ENCODE measurements at places on chromosomes 4 and X.

DNA sequence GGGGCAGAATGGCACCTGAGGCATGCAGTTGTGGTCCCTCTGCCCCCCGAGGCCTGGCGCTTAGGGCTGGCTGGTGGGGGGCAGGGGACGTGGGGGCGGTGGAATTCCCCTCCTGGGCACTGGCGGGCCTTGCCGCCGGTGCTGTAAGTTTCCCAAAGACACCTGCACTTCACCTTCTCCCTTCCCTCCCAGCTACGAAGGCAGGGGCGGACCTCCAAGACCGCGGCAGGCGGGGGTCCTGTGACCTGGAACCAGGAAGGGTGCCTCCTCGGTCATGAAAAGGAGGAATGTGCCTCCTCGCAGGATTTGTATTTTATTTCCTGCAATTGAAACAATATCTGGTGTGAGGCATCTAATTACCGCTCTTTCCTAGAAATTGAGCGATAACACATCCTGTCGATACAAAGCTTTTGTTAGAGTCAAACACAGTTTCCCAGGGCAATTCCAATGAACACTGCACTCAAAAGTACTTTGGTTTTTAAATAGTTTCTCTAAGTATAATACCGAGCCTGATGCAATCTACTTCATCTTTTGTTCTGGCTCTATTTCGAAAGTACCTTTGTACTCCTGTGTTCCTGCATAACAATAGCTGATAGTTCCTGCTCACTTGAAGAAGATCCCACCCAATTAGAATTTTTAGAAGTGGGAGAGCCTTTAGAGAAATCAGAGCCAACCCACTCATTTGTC, 12.3 kb upstream of the ADRA2C start:
- no peak for DNase-seq

DNA sequence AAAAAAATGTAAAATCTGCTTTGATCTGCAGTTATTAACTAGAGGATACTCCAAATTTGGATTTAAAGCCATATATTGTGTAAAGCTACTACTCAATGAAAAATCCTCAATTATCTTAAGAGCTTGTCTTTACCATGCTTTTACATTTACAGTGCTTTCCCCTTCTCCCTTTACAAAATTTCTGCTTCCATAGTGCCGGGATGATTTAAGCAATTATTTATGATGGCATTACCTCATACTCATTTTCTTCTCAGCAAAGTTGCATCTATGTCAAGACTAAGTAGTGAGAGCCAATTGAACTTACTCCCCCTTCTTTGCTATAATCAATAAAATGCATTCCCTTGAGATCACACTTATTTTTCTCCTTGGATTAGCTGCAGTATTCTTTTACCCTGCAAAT, 505.4 kb upstream of the AGA start:
- no peak for DNase-seq

DNA sequence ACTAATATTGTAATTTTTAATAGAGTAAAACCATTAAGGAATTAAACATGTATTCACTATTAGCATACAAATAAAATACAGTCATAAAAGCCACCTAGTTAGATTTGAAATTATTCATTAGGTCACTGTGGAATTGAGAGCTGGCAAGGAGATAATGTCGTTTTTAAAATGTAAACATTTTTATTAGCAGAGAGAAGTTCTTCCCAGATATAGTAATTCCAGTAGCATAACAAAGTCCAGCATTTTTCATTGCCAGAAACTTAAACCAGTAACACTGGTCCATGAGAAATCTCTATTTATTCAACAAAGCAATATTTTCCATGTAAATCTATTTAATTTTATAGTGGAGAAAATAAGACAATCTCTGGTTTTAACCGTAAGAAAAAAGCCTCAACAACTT, 17.5 kb downstream of the ENOX2 start:
- DNase-seq, result no peak

GRCh38 chr4:6890358-6890757, 19.3 kb upstream of the TBC1D14 start:
- no peak for DNase-seq

DNA sequence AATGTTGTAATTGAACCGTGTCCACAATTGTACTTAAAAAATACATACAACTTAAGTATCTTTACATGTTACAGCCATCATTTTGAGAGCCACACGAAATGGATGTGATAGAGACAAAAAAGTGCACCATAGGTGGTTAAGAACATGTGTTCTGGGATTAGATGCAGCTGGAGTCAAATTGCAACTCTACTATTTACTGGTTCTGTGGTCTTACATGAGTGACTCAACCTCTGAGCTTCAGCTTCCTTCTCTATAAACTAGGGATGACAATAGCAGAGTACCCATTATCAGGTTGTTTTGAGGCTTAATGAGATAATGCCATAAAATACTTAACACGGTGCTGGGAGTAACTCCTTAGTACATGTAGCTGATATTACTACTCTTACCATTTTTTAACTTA, 130.4 kb downstream of the IDS start:
- no peak for DNase-seq

GRCh38 chr4:149047368-149047767, 605.2 kb upstream of the NR3C2 start:
- DNase-seq, result no peak

DNA sequence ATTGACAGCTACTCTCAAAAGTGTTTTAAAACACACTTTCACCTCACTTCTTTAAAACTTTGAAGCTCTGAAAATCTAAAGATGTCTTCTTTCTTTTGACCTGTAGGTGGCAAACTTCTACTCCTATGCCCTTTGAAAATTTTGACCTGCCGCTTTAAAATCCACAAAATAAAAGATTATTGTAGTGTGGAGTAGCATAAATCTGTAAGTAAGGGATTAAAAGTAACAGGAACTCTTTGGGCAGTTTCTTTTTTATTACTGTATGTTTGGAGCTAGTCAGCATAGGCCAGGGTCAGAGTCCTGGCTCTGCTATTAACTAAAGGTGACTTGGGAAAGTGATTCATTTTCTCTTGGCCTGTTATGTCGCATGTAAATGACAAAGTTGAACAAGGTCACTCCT, 25.5 kb downstream of the BBS12 start:
- DNase-seq, result peak; percentile 29

DNA sequence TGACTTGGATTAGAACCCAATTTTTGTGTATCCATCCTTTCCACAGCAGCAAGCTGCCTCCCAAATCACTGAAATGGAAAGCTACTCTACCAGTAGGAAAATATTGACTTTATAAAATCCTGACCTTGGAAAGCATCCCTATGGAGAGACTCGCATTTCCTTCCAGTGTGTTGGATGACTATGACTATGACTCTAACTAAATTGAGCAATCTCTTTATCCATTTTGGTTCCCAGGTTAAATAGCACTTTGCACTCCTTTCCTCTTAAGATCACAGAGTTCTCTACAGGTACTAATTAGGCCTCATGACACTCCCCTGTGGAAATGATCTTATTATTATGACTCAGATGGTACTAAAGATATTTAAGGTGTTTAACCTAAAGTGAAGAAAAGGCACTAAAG, 431.8 kb downstream of the PPARGC1A start:
- no peak for DNase-seq

GRCh38 chr4:104465201-104465600, 29.5 kb downstream of the CXXC4 start:
- no peak for DNase-seq

- DNase-seq, result no peak
Measured at GRCh38 chr4:109155682-109156283, 146.7 kb downstream of the COL25A1 start.

GRCh38 chr4:99202536-99202935, 16.5 kb downstream of the ADH6 start:
- DNase-seq, result no peak

- no peak for DNase-seq
Measured at GRCh38 chrX:56813318-56813837, 84.3 kb downstream of the NBDY start.

- DNase-seq, result no peak
Measured at GRCh38 chrX:20529711-20530110, 263.0 kb upstream of the RPS6KA3 start.

- no peak for DNase-seq
Measured at GRCh38 chrX:19017271-19017670, 33.4 kb upstream of the PHKA2 start.

- DNase-seq, result no peak
Measured at GRCh38 chr4:102405821-102406401, 60.6 kb upstream of the SLC39A8 start.

DNA sequence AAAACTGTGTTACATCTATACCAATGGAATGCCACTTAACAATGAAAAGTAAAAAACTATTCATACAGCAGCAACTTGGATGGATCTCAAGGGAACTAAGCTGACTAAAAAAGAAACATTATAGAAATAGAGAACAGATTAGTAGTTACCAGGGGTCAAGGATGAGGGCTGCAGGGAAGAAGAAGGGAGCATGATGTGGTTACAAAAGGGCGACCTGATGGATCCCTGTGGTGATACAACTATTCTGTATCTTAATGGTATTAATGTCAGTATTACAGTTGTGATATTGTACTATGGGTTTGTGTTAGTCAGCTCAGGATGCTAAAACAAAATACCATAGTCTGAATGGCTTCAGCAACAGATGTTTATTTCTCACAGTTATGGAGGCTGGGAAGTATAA, 190.7 kb downstream of the ZNF674 start:
- no peak for DNase-seq

DNA sequence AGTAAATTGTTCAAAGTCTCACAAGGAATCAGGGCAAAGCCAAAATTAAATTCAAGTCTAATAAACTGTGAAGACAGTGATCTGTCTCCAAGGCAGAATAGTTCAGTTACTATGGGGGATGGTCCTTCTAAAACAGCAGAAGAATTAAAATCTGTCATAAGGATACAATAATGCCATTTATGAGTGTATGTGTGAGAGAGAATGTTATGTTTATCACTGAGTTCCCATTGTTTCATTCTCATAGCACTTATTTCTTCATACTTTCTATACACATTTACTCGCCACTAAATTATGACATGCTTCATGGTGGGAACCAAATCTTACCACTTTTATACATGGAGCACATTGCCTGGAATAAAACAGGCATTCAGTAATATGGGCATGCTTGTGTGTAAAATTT, 102.5 kb downstream of the AMMECR1 start:
- no peak for DNase-seq

DNA sequence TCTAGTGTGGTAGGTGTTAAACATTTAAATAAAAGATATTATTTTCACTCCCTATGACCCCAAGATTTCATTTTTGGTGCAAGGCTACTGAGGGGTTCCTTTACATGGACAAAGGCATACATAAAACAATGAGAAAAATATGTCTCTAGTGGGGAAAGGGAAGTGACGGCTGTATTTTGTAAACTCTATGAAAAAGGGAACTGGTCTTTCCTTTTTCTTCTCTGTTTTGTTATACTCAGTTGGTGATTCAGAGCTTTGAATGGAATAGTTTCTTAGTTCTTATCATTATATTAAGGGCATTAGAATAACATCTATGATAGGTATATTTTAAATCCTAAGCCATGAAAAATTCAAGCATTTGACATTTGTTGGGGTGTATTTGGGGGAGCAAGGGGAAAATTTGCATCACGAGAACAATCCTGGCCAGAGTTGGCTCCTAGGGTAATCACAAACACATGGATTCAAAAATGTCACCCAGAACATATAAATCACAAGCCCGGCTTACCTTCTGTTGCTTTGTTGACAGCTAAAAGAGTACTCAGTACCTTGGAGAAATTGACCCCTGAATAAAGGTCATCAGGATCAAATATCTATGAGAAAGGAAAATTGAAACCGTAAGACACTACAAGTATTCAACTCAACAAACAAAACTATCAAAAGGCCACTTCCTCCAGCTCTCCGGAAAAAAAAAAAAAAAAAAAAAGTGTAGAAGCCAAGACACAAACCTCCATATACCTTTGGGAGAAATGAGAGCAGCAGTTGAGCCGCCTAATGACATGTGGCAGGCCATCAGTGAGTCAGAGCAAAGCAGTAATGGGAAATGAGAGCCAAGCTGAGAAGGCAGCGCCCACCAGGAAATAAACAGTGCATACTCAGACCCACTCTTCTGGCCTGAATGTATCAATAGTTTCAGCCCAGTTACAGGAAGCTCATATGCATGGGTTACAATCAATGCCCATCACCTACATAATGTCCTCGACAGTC, 33.4 kb downstream of the ARHGEF6 start:
- no peak for DNase-seq

GRCh38 chr4:52574036-52574435, 85.1 kb downstream of the USP46 start:
- DNase-seq, result no peak

- peak; percentile 54 for DNase-seq
Measured at GRCh38 chr4:41661442-41662076, 87.0 kb downstream of the PHOX2B start.

DNA sequence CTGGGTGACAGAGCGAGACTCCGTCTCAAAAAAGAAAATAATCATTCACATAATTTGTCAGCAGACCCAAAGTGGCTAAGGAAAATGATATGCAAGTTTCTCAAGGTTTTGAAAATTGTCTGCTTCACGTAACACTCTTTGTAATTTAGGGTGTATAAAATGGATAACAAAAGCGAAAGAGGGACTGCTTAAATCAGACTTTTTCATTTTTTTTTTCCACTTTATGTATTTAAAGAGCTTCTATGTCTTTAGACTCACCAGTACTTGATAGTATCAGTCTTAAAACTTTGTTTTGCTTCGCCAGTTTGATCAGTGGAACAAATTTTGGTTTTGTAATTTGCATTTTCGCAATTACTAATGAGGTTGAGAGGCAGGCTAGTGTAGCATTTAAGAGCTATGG, 34.6 kb downstream of the USP9X start:
- no peak for DNase-seq

DNA sequence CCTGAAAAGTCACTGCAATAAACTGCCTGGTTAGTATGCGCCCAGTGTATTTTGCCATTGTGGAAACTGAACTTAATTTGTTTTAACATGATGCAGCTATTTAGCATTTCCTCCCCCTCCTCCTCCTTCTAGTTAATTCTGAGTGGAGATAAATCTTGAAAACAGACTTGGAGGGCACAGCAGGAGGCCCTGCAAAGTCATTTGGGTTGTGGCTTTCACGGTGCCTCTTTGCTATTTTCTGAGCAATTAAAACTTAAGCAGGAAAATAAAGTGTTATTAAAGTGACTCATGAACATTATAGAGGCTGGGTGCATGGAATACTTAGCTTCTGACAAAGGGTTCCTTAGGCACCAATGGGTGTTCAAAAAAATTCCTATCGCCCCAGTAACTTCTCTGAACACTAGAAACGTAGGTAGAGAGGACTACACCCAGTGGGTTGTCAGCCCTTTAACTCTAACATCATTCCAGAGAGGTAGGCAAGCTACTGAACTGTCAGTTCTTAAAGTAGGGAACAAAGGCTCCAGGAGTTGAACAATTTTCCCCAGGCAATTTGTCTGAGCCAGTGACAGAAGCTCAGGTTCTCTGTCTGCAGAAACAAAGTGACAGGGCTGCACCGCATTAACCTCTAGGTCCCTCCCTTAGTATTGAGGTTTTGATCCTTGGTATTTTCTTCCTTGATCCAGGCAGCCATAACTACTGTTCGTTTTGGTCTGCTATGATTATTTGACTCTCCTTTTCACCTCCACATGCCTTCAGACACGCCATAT, 158.3 kb upstream of the KIT start:
- DNase-seq, result no peak

Measured in transverse colon (tissue), 4 donors.